ENCODE measurements at places on chromosomes 1 and 21. TPM values are rescaled to one million over a fixed set of nuclear protein-coding genes. Genes with fewer than 3 reads are reported as not detected.

Gene KRTAP21-2
- total RNA-seq, result not detected

Gene CATSPERE
- 1.9 TPM for total RNA-seq

Gene G0S2
- total RNA-seq, result 1.9 TPM

Gene KRTAP6-2
- not detected for total RNA-seq

Gene CLCA1
- not detected for total RNA-seq

Gene PLA2G2C
- not detected for total RNA-seq

Gene PBX1
- 24.1 TPM for total RNA-seq

Gene OR2T11
- not detected for total RNA-seq

Gene FCRL5
- total RNA-seq, result not detected

Gene NHLH1
- 0.46 TPM for total RNA-seq

Gene ERVH48-1
- total RNA-seq, result not detected

Gene UMODL1
- total RNA-seq, result not detected

Gene NDUFS2
- total RNA-seq, result 95.1 TPM

Gene LRRC7
- total RNA-seq, result 0.11 TPM

Gene INPP5B
- 14.7 TPM for total RNA-seq

Gene RNU5D-1
- not detected for total RNA-seq

Gene RRP1B
- total RNA-seq, result 40.1 TPM

Gene NOS1AP
- total RNA-seq, result 5.4 TPM

Gene RASSF5
- 0.60 TPM for total RNA-seq

Gene GPN2
- total RNA-seq, result 36.7 TPM

Gene KIAA0040
- 21.5 TPM for total RNA-seq

Gene PRPF38A
- 42.0 TPM for total RNA-seq

Gene SYT11
- total RNA-seq, result 36.5 TPM

Gene CELA3B
- total RNA-seq, result not detected

Gene OPTC
- not detected for total RNA-seq

Gene MMEL1
- total RNA-seq, result 1.1 TPM

Gene CHAF1B
- total RNA-seq, result 16.4 TPM

Gene KLHDC9
- 1.4 TPM for total RNA-seq

Gene MORC3
- total RNA-seq, result 25.3 TPM

Gene PRRC2C
- total RNA-seq, result 164 TPM

Gene RNPEP
- total RNA-seq, result 73.5 TPM

Gene RRP1
- total RNA-seq, result 35.0 TPM

Gene KRTAP12-2
- not detected for total RNA-seq

Gene GLIS1
- total RNA-seq, result not detected

Gene OPRD1
- total RNA-seq, result not detected

Gene ELF3
- 0.29 TPM for total RNA-seq

Gene GBP7
- total RNA-seq, result not detected

Gene PCSK9
- total RNA-seq, result 0.23 TPM

Gene ADORA1
- not detected for total RNA-seq

Gene LY9
- total RNA-seq, result not detected

Gene UBL4B
- not detected for total RNA-seq

Gene NBPF4
- not detected for total RNA-seq

Gene CLDN14
- 1.0 TPM for total RNA-seq

Gene AKR7A3
- total RNA-seq, result 0.49 TPM

Gene FAM3B
- total RNA-seq, result not detected

Gene C1orf141
- total RNA-seq, result not detected

Gene OR2T29
- not detected for total RNA-seq

Gene CHIA
- not detected for total RNA-seq

Data from endothelial cell of umbilical vein (primary cell).